Activated naive CD4-positive, alpha-beta T cell treated with anti-CD3 and anti-CD28 coated beads, Interleukin-2, amount 50 U/mL, for 16 hours (primary cell): ENCODE measurements at places on chromosomes 3 and 15.

DNA sequence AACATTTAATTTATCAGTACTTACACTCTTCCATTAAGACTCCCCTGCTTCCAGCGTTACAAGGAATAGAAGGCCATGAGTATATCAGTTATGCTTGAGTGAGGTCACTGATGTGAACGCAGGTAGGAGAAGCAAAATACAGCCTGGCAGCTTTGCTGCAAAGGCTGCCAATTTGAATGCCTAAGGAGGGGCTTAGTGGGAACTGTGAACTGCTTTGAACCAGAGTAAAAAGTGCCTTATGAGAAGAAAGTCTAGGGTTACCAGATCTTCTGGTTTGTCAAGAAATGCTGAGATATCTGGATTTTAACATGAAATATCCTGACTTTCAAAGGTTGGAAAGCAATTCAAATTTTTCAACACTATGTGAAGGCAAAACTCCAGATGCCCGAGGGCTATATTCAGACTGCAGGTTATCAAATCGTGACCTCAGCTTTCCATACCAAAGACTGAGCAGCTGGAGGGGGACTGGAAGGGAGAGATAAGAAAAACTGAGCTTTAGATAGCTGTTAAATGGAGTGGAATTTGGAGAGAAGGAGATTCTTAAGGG lies 446.3 kb upstream of the NECTIN3 start:
- no peak for DNase-seq

DNA sequence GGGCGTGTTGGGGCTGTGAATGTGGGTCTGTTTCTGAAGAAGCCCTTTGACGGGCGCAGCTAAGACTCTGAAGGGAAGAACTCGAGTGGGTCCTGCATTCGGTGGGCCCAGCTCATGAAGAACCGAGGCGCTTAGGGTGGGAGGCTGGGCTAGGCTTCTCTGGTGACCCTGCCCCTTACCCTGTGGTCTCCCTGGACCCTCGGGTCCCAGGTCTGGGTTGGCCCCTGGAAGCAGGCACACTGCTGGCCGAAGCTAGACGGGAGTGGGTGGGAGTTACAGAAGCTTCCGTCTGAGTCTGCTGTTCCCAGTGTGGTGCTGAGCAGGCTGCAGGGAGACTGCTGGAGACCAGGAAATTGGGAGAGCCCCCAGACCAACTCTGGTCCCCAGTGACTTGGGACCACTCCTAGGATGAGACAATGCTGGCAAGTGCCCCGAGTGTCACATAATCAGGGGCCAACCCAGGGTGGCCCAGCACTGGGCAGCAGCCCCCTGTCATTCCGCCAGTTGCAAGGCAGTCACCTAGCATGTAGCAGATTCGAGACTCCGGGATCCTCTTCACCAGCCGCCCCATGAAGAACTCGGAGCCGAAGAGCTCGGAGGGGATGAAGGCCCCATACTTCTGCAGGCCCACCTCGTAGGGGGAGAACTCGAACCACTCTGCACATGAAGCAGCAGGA lies 16.7 kb upstream of the EHD4 start:
- DNase-seq = no peak

DNA sequence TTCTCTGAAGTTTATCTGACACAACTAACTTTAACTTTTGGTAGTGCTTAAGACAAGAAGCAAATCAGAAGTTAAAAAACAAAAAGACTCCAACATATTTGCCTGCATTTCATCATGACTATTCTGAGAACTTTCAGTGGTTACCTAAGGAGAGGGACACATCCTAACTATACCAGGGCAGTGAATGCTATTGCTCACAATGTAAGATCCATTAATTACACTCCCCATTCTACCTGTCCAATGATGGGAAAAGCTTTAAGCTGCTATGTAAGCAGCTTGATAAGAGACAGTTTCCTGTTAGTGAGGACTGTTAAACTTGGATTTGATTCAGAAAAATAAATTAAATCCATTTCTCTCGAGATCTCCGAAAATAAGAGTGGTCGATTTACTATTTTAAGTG lies 37.5 kb downstream of the SERPINI1 start:
- DNase-seq = no peak

- DNase-seq = peak; percentile 17
Observed at GRCh38 chr3:159260049-159260662, 458.3 kb downstream of the MFSD1 start.

GRCh38 chr15:86942285-86942684 lies 862.6 kb downstream of the AGBL1 start:
- no peak for DNase-seq

- no peak for DNase-seq
Observed at GRCh38 chr15:25415217-25415616, 23.6 kb downstream of the UBE3A start.

DNA sequence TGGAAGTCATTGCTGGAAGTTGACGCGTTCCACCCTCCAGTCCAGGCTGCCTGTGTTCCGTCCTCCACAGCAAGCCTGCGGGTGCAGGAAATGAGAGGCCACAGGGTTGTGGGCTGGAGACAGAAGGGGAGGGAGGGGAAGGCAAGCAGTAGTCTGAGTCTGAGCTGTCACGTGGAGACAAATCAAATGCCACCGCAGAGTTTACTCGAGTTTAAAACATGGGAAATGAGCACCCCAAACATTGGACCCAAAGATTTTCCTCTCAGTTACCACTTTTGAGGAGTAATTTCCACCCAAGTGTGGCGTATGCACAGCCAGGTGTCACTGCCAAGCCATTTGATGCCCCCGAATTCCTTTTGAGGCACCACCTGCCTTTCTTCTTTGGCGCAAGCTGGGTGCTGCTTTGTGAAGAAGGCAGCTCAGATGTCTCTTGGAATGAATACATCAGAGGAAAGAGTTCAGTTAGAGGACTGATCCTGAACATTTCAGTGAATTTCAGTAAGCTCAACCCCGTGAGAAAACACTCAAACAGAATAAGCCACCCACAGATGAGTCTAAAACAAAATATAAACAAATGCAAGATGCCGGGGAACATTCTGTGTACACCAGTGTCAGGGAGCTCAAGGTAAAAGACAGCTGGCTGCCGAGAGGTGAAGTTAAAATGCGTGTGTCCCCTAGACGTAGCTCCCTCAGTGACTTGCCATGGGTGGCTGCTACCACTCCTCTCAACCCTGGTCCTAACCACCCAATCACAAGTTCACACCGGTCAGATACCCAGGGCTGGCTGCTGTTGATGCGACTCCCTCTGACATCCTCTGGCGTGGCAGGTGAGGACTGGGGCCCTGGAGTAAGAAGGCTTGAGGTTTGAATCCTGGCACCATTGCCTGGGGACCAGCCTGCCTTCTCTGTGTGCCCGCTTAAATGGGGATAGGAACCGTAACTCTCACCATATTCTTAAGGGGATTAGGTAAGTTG lies 203.8 kb downstream of the UACA start:
- peak; percentile 59 for DNase-seq

DNA sequence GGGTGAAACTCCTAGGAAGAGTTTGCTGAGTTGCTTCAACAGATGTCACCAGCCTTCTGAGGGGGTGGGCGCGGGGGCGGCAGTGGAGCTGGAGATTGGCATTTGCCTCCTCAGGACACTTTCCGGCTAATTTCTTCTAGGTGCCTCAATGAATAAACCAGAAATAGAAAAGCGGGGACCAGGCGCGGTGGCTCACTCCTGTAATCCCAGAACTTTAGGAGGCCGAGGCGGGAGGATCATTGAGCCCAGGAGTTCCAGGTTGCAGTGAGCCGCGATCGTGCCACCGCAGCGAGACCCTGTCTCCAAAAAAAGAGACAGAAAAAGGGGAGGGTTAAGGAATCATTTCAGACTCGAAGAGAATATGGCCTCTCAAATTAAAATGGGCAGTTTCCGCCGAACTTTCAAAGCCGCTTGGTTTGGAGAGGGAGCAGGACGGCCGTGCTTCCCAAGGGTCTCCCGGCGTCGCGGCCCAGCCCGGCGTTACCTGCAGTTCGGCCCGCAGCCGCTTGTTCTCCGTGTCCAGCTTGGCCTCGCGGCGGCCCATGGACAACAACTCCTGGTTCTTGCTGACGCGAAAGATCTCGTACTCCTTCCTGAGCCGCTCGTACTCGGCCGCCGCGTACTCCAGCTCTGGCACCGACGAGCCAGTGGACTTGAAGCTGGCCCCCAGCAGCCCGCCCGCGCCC lies 587 bp downstream of the NPHP3 start:
- no peak for DNase-seq
